Upper lobe of left lung (tissue), 6 donors: ENCODE measurements at places on chromosomes 12 and 14.

DNA sequence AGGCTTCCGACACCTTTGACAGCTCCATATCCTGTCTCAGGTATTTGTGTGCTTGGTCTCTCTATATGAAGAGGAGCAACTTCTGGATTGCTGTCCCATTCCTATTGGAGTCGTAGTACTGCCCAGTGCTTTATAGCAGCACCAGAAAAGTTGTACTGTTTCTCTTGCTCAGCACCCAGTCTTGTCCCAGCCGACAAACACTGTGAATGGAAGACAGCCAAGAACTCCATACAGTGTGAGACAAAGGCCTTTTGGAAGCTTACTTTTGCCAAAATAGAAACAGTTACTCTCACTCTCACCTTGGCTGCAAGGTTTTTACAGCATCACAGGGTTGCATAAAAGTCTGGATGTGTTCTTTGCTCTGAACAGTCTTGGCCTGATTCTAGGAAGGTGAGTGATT, 105.3 kb downstream of the TGFB3 start:
- no peak for DNase-seq

DNA sequence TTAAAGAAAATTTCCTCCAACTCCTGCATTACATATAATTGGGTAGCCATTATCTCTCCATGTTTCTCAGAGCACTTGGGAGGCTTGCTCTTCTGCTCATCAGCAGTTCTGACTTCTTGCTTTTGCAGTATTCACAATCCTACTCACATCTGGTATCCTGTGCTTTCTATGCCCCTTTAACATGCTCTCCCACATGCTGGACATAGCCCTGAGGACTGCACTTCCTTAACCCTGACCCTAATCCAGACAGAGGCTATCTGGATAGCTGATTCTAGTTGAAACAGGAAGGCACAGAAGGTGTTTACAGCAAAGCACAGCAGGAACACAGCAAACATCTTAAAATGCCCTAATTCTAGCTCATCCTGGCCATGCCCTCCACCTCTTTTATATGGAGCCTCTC, 7.3 kb upstream of the CMAS start:
- no peak for DNase-seq

GRCh38 chr12:109738209-109738608, 24.6 kb downstream of the FAM222A start:
- peak; percentile 8 for DNase-seq

GRCh38 chr12:94266796-94267536, 118.6 kb downstream of the PLXNC1 start:
- no peak for DNase-seq

GRCh38 chr14:77025744-77026165, 2.8 kb downstream of the IRF2BPL start:
- peak; percentile 87 for DNase-seq

DNA sequence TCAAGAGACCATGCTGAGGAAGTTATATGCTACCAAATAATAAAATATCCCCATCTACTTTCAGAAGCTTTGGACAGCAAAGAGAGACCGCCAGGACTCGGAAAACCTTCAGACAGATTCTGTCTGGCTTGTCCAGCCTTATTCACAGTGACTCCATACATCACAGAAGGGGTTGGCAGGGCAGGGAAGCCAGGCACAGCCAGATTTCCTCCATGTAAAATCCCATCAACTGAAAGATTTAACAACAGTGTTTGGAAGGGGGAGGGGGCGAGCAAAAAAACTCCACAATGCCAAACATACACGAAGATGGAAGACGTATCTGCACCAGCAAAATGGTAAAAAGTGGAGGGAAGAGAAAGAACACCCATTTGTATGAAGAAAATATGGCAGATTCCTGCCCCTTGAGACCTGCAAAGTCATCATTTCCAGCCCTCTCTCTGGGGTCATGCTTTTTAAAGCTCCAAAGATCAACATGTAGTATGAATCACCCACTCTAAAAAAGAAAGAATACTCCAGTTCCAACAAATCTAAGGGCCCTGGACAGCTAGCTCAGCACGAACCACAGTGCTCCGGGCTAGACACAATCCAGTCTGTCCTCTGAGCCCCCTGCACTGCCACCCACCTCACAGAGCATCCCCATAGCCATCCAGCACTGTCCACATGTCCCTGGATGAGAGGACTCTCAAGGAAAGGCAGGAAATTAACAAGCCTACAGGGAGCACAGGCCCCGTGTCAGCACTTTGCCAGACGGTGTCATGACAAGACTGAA, 116.4 kb downstream of the DICER1 start:
- no peak for DNase-seq

DNA sequence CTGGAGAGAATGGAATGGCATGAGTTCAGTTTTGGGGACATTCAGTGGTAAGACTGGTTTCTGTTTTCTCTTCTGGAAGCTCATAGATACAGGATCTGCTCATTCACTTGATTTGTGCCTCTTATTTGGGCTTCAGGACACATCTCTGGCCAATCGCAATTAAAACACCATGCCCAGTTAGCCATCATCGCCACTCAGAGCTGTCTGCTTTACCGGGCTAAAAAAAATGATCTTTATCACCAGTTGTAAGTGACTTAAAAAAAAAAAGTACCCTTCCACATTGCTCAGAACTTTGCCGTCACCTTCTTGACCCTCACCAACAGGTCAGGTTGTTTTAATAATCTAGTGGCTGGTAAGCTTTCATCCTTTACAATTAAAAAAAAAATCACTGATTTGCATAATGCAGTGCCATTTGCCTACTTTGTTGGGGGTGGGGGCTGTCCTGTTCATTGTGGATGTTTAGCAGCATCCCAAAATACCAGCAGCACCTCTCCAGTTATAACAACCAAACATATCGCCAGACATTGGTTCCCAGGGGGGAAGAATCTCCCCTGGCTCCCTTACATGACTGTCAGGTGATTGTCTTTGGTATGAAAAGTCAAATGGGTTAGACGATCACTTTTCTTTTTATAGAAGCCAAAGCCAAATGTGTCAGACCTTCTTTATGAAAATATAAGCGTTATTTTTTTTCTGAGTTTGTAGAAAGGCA, 150.1 kb downstream of the PRKCH start:
- DNase-seq, result no peak

DNA sequence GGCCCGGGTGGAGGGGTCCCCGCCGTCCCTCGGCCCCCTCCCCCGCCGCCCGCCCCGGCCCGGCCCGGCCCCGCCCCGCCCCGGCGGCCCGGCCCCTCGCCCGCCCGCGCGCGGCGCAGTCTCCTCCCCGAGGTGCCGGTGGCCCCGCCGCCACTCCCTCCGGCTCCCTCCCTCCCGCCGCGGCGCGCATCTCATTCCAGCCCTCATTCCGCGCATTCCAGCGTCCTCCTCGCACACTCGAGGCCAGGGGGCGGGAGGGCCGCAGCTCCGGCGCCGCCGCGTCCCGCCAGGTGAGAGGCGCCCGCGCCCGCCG, at the start of gene TEAD4:
TEAD4 (plus strand) TSS at position 206 of the 313 bp plus-strand sequence.
- DNase-seq, result peak; percentile 95

DNA sequence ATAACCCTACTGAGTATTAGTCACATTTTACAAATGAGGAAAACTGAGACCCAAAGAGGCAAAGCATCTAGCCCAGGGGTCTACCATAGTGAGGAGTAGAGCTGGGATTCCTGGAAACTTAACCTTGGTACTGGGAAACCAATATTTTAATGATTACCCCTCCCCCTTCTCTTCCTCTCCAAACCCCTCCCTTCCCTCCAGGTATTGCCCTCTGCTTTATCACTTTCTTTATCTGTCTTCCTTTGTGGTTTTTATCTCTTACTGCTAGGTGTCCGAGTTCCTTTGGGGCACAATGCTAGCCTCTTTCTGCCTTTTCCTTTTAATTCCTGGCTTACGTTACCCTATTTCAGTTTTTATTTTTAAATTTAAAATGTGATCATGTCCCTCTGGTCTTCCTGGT, 2.8 kb downstream of the GABARAPL1 start:
- no peak for DNase-seq

DNA sequence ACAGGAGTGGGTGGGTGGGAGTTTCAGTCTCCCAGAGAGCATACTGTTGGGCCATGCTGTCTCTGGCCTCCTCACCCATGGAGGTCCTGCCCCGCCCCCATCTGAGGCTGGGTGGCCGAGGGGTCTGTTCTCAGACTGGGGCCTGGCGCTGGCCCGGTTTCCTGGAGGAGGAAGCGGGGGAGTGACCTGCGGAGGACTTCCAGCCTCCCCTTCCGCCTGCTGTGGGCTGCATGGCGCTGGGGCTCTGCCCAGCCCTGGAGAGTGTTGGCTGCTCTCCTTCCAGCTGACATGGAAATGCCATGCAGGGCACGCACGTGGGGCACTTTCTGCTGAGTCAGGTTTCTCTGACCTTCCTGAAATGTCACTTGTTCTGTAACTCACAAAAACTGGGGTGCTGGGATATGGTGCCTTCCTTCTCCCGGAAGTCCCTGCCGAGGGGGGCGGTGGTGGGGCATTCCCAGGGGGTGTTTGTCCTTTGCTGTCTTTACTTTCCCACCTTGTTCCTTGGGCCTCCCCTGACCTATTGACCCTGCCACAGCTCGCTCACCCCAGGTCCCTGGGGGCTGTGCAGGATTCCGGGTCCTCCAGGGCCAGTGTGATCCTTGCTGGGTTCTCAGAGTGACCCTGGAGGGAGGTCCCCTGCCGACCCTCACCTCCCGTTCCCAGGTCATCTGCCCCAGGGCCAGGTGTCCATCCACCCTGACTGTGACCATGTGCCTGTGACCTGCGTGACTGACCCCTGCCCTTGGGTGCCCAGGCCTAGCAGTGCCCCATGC, 23.6 kb downstream of the PACS2 start:
- no peak for DNase-seq

DNA sequence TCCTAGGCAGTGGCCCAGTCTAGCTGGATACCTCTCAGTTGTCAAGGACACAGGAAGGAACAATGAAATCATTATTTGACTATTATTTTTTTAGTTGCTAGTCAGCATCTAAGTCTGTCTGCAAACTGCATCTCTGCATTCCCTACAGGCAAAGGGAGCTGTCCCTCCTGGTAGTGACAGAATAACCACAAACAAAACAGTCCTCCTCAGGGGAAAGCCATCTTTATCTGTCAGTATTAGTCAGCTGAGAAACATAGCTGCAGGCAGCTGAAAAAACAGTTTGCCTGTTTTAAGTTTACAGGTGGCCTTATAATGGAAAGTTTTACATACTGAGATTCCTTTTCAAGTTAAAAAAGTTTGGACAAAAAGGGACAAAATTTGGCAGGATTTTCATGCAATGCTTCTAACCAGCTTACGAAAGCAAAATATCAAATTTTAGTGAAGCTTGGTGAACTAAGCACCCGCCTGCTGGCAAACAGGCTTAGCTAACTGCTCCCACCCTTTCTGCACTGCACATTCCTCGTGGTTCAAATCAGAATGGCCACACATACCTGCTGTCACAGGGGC, 29.5 kb downstream of the SLC25A21 start:
- DNase-seq, result no peak

- DNase-seq, result no peak
Measured at GRCh38 chr12:2051700-2052621, 826 bp upstream of the CACNA1C start.

GRCh38 chr12:60144395-60144794, 548.6 kb downstream of the SLC16A7 start:
- no peak for DNase-seq

DNA sequence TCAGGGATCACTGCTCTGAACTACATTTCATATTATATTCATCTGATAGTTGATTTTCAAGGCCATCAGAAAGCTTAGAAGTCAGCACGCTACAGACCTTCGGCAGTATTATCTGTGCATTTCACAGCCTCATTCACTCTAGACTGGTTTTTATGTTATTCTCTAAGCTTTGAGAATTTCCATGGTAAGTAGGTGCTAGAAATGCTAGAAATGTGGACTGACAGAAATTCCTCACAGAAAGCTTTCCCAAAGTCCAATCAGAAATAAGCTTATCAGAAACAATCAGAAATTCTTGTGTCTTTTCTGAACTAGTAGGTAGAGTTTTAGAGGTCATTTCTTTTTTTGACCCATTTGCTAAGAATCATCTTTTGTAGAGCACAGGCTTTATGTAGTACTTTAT, 176.6 kb downstream of the TMTC3 start:
- no peak for DNase-seq

- DNase-seq, result no peak
Measured at GRCh38 chr14:96274543-96274942, 18.5 kb downstream of the BDKRB1 start.

DNA sequence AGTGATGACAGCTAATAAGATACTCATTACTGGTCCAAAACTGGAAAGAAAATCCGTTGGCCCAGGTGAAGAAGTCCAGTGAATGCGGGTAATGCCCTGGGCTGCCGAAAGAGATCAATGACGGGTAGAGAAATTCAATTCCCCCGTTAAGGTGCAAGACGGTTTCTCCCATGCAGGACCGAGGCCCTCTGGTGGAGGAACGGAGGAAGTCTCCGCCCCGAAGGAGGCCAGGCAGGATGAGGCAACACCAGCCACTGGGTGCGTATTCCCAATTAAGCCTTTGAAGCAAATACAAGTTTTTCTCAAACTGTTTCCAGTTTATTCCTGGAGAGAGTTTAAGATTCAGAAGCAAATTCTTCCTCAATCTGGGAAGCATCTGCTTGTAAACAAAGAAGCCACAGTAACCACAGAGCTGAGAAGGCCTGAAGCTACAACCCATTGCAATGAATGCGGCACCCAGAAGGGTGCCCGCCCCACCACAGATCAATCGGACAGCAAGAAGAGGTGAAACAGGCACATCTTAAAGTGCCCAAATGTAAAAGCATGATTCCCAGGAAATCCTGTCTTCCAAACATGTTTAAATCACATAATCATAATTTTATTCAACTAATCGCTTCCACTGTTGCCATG, 118.5 kb downstream of the TTC7B start:
- DNase-seq, result peak; percentile 84

DNA sequence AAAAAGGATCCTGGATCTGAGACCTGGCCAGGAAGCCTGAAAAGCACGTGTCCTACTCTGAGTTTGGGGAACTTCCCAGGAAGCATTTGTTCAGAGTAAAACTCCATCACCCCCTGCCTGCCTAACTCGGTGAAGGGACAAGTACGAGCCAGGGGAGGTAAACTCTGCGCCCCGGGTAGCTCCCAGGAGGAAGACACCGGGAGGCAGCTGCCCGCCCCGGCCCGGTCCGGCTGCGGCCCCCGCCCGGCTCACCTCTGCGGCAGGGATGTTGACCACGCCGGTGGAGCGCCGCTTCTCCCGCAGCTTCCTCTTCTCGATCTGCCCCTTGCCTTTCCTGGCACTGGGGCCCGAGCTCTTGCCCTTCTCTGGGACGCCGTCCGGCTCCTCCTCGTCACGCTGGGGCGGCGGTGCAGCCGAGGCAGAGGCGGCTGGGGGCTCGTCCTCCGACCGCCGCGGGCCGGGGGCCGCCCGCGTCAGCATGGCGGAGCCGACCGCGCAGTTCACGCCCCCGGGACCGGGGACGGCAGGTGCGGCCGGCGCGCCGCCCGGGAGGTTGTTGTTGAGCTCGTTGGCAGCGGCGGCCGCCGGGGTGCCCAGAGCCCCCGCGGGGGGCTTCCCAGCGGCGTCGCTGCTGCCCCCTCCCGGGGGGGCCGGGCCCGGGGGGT, 1.2 kb downstream of the PAWR start:
- peak; percentile 90 for DNase-seq
